ENCODE measurements at places on chromosomes 3 and 15.

DNA sequence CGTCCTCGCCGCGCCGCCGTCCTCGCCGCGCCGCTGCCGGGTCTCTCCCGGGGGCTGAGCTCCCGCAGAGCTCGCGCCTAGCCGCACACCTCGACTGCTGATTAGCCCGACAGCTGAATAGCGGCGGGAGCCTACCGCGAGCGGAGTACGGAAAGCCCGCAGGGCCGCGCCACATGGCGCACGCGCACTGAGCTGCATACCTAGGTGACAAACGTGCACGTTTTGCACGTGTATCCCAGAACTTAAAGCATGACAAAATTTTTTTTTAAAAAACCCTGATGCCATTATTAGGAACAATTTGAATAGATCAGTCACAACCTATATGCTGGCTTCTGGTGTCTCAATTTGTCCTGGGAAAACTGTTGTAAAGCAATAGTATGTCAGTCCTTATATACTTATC, at the start of gene GOLGA8A:
Gene GOLGA8A, minus strand, starts transcription at position 122 of the 400 bp plus-strand sequence. CDS start 48,117 bp downstream, outside the sequence.
- DNase-seq, result peak; percentile 79

DNA sequence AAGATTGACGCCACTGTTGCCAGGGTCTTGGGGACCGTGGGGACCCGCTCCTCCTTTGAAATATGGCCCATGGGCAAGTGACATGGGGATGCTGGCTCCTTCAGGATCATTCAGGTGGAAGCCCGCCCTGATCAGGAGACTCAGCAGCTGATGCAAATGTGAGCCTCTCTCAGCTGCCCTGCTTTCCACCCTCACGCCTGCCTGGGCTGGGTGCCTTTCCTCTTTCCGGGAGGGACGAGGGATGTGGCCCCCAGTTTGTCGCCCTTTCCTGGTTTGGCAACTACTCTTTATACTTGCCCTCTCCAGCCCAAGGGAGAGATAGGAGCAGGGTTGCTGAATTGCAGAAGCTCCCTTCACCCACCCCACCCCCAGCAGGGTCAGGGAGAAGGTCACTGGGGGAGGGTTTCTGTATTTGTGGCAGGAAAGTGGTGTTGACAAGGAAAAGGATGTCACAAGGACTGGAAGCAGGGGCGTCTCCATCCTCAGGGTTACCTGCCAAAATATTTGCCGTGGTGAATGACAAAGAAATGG, 21.8 kb downstream of the DNASE1L3 start:
- no peak for DNase-seq

DNA sequence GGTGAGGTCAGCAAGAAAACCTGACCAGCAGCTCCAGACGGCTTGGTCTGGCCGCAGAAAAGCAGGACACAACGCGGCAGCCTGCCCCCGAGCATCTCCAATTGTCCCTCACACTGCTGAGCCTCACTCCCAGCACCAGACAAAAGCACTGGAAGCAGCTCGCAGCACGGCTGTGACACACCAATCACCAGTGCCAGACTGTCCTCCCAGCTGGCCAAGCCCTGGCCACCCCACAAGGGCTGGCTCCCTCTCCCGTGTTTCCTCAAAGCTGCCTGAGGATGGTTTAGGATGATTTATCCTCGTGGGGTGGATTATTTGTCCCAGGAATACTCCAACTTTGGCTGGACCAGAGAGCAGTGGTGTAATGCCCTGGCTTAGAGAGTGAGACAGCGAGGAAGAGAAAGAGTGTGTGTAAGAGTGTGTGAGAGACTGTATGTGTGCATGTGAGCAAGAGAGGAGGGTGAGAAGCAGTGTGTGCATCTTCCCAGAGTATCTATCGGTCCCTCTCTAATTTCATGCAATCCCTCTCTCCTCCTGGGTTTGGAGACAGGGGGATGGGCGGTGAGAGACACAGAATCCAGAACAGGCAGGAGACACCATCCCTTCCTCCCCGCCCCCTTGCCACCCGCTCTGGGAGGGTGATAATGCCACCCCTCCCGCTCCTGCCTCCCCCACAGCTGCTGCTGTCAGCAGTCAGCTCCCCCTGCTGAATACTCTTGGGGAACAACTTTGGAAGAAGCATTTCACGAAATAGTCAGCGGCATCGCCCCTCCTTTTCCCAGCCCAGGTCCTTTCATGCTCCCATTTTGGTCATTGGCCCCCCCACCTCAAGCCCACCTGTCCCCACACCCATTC, 34.2 kb downstream of the SEMA5B start:
- no peak for DNase-seq

- no peak for DNase-seq
These were observed 453.9 kb upstream of the PROK2 start for GRCh38 chr3:72238801-72239200.

GRCh38 chr15:62828364-62828763, 214.2 kb upstream of the TPM1 start:
- peak; percentile 11 for DNase-seq

DNA sequence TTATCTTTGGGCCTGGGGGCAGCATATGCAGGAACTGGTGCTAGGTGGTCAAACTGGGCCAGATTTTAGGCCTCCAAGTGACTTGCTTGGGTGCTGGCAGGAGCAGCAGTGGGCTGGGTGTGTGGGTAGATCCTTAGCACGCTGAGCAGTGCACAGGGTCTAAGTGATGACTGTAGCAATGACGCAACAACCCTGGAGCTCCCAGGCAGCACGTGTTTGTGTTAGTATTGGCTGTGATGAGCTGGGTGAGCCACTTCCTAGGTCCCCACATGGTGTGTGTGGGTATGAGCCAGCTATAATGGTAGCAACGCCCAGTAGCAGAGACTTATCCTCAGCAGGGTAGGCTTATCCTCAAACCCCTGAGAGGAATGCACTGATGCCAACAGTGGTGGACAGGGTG, 570.6 kb upstream of the ROBO1 start:
- no peak for DNase-seq

- no peak for DNase-seq
These were observed 1.0 kb downstream of the PDE12 start for GRCh38 chr3:57557085-57557537.

- DNase-seq, result peak; percentile 2
These were observed 20.8 kb upstream of the ALAS1 start for GRCh38 chr3:52176951-52177700.

- no peak for DNase-seq
These were observed 15.3 kb upstream of the FMN1 start for GRCh38 chr15:33209575-33210481.

GRCh38 chr15:37100109-37100965, at the start of gene MEIS2:
Gene MEIS2, minus strand, starts transcription at chr15:37100549. Its CDS starts 1,083 bp downstream, at chr15:37099466.
- DNase-seq, result peak; percentile 96

GRCh38 chr3:72341920-72342319, 506.3 kb downstream of the SHQ1 start:
- DNase-seq, result no peak

GRCh38 chr3:105801397-105801796, 67.4 kb downstream of the CBLB start:
- no peak for DNase-seq

DNA sequence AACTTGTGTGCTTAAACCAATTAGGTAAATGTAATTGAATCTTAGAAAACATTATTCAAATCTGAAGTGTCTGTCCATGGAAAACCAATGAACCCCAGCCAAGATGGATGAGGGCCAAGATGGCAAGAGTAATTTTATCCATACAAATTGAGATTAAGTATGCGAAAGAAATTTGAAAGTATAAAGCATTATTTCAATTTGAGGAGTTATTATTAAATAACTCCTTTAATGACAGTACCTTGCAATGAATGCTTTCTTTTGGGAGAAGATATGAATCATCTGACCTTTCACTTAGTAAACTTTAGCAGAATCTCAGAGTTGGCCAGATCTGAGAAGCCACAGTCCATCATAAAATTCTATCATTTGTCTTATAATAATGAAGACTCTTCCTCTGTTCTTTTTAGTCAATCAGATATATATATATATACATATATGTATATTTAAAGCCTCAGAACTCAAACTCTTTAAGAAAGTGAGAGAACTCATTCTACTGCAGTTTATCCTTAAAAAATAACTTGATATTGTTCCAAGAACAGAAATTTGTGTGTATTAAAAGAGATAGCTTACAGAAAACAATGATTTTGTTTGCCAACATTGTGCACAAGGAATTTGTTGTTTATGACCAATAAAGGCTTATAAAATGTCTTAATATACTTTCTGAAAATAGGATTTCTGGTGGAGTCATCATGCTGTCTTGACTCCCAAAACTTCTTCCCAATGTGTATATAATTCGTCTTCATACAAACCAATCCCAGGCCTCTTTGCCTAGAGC, 434.8 kb upstream of the THBS1 start:
- DNase-seq, result no peak

GRCh38 chr3:4742359-4742758, 236.9 kb upstream of the BHLHE40 start:
- DNase-seq, result no peak

DNA sequence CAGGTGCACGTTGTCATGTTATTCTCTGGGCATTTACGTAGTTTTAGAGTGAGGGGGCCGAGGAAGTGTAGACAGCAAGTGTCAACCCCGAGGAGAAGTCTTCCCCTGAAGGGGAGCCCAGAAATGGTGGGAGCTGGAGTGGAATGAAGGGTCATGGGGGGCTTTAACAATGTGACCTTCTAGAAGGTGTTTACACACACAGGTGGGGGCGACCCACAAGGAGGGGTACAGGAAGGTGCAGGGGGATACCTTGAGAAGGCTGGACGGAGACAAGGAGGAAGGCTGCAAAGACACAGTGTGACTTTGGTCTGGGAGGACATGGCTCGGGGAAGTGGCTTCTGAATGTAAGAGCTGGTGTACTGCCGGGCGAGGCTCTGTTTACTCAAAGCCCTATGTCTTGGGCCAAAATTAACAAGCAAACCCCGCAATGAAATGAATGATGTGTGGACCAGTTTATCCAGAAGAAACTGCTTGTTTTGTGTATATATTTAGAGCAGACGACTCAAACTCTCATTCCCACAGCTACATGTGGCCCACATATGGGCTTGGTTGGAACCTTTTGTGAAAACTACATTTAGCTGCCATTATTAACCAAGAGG, 18.7 kb downstream of the TRPM1 start:
- DNase-seq, result no peak

DNA sequence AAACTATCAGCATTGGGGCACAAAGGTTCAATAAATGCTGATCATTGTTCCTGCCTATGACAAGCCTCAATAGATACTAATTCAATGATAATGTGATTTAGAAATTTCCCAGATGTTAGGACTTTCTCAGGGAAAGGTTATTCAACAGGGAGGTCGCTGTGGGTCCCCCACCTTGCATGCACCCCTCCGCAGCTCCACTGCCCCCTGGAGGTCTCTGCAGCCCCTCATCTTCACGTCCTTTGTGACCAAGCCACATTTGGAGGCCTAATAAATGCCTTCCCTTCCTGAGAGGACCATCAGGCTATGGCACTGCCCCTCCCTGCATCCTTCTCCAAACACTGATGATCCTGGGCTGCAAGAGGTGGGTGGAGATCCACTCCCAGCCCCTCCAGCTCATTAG, 50.2 kb downstream of the NOX5 start:
- DNase-seq, result no peak

- DNase-seq, result no peak
These were observed 15.5 kb downstream of the ETV5 start for GRCh38 chr3:186093271-186093900.

GRCh38 chr3:127569160-127569559, 21.4 kb downstream of the TPRA1 start:
- no peak for DNase-seq

DNA sequence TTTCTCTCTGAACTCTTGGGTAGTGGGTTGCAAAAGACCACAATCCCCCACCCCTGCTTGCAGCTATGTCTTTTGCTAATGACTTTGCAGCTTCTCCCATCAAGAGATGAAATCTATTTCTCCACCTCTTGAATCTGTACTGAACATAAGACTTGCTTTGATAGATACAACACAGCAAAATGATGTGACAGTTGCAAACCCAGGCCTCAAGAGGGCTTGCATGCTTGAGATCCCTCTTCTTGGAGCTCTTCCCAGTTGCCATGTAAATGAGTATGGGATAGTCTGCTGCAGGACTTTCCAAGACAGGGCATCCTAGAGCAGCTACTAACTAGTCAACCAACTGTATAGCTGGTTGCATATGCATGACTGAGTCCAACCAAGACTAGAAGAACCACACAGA, 783.6 kb downstream of the PDCD6IP start:
- no peak for DNase-seq

- DNase-seq, result no peak
These were observed 4.5 kb downstream of the RAB7A start for GRCh38 chr3:128730471-128730870.

- DNase-seq, result no peak
These were observed 59.0 kb upstream of the BCL6 start for GRCh38 chr3:187804120-187804744.

GRCh38 chr15:50549326-50549725, 2.9 kb upstream of the USP50 start:
- no peak for DNase-seq

- DNase-seq, result no peak
These were observed 10.9 kb downstream of the SEMA3G start for GRCh38 chr3:52433996-52434479.

GRCh38 chr15:94620632-94621031, 389.3 kb downstream of the MCTP2 start:
- DNase-seq, result no peak

DNA sequence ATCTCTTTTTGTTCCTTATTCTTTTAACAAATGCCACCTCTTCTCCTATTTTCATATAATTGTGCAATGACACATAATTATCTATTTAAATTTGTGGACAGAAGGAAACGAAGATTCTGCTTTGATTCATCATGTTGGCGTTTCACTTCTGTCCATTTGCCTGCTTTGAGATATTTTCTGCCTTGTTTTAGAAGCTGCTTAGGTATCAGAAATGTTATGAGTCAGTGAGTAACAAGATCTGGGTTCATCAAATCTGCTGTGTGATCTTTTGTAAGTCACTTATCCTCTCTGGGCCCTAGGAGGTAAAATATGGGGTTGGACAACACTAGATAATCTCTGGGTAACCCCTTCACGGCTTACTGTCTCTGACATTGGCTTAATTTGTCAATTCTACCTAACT, 7.3 kb upstream of the MINDY4B start:
- DNase-seq, result no peak

- no peak for DNase-seq
These were observed 103.3 kb upstream of the SLC2A2 start for GRCh38 chr3:171129827-171130226.

DNA sequence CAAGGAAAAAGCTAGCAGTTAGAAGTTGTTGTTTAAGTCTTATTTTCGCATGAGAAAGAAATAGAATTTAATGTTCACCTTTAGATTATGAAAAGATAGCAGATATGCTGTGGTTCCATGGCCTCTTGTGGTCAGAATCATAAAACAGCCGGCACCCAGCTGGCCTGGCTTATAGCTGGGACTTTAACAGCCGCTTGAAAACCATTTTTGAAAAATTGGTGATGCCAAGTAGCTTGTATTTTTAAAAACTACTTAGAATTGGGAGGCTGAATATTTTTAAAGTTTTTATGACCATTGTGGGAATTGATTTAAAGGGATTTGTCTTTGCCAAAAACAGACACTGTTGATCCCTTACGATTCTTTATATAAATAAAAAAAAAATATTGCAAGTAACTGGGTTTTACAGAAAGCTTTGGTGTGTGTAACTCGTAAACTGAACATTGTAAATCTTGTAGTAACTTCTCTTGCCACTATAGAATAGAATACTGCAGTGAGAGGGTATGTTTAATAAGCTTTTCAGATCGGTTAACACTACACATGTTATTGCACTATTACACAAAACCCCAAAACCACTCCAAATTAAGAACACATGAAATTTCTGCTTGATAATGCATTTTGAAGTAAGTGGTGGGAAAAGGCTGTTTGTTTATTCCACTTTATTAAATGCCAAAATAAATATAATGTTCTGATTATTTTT, 6.6 kb downstream of the ARRDC4 start:
- no peak for DNase-seq

- DNase-seq, result peak; percentile 31
These were observed 723 bp upstream of the DRD3 start for GRCh38 chr3:114179575-114179974.

Measured in NCI-H774 (cell line).